Stimulated activated CD4-positive, alpha-beta T cell treated with anti-CD3 and anti-CD28 coated beads, Interleukin-1b, Interleukin-23, amount 100 ng/mL, for 1 hour (primary cell): ENCODE measurements at places on chromosomes 11 and 22.

DNA sequence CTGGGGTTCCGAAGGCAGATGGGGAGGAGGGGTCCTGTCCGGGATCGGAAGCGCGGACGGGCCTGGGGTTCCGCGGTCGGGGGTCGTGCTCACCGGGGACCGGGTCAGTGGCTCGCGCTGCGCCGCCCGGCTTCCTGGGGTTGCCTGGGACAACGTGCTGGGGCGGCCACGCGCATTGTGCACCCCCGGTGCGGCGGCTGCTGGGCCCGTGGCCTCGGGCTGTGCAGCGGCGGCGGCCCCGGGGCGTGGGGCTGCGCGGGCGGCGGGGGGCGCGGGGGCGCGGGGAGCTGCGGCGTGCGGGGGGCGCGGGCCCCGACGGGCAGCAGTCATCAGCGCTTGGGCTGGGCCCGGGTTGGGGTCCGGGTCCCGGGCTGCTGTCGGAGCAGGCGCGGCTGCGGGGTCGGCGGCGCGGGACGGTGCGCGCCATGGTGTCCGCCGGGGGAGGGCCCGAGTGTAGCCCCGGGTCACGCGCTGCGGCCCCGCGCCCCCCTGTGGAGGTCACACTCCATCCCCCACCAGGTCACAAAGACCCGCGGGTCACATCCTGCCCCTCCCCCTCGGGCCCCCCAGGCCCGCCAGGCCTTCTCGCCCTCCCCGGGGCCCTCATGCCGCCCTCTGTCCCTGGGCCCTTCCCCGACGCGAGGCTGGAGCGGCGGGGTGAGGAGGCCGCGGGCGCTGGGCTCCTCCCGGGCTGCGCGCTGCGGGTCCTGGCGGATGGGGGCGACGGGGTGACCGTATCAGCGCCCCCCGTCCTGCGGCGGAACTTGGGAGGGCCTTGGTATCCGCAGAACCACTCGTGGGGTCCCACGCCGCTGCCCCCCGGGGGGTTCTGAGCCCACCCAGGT lies at the start of gene TTLL8:
Gene TTLL8 (minus strand): TSS at position 238 of the 845 bp plus-strand sequence.
- no peak for DNase-seq

DNA sequence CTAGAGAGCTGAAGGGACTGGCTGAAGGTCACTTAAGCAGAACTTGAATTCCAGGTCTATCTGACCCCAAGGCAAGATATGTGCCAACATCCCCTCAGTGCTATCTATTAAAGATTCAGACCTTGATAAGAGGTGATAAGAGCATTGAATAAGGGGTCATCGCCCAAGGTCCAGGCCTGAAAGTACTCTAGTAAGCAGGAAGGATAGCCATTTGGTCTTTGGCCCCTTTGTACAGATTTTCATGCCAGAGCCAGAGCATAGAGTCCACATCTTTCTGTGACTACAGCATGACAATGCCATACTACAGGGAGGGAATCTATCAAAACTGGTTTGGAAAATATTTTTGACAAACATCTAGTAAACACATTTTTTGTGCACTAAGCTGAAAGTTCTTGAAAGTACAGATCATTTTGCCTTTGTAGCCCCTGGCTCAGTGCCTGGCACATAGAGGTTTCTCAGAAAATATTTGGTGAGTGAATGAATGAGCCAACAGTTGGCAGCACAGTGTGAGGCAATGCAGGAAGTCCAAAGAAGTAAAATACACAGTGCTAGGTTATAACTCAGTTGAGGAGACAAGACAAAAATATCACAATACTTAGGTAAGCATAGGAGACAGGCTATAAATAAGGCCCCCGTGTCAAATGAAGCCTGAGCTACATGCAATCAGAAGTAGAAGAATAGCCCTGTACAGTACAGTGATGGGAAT lies 15.1 kb upstream of the RRAS2 start:
- DNase-seq: no peak

- no peak for DNase-seq
Observed at GRCh38 chr22:35641494-35642120, 6.6 kb upstream of the APOL6 start.

DNA sequence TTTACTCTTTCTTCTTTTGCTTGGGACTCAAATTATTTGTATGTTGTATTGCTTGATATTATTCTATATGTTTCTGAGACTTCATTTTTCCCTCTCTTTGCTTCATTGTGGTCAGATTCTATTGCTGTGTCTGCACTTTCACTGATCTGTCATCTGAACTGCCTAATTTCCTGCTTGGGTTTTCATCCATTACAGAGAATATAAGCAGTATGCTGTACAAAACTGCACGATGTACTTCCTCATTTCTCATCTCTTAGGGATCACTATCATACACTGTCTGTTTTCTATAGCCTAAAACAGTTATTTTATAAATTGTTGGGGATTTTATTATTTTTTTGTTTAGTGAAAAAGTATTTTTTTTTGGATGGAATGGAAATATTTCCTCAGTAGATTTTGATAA lies 736.7 kb upstream of the ANO5 start:
- no peak for DNase-seq

GRCh38 chr11:101863361-101863760 lies 51.4 kb upstream of the CEP126 start:
- no peak for DNase-seq

DNA sequence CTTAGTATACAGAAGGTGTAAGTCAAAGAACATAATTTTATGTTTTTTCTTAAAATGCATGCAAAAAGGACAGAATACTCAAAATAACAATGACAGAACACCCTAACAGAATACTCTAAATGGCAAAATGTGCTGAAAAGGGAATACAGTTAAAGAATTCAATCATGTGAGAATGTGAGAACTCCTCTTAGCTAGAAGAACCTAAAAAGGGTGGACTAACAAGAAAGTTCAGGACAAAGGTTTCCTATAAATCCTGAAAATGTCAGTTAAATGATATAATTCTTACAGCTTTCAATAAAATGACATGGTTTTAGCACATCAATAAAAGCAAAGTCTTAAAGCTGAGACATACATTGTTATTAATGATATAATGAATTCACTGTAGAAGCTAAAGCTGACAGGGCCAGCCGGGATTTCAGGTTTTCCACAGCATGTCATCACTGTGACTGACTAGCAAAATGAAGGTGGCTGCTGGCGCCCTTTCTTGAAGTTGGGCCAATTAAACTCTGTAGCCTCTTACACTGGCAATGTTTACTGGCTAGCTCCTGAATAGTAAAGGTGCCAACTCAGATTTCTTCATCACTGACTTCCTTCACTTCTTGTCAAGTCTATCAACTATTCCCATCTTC lies 244.4 kb downstream of the TTC28 start:
- DNase-seq: no peak

GRCh38 chr11:123145661-123146060 lies 49.4 kb downstream of the CLMP start:
- DNase-seq: no peak

GRCh38 chr22:25638638-25639037 lies 74.2 kb downstream of the GRK3 start:
- no peak for DNase-seq

DNA sequence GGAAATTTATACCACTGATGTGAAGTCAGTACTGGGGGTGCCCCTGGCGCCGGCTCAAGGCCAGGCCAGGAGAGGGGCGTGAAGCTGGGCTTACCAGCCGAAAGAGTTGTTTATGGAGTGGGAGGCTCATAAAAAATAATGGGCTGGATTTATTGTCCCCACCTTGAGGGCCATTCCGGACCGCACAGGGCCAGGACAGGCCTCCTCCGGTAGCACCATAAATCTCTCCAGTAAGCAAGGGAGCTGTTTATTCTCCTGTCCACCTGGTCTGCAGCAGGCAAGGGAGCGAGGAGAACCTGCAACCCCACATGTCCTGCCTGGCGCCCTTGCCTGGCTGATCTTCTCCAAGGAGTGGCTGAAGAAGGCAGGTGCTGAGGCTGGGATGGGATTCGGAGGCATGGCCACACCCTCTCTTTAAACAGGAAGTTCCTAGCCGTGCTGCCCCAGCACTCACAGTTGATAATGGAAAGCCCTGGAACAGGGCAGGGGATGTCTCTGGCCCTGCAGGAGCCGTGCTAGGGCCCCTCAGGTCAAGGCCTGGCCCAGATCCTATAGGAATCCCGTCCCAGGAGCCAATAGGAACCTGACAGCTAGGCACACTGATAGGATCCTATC lies 65.1 kb downstream of the SCUBE1 start:
- DNase-seq: no peak

- no peak for DNase-seq
Observed at GRCh38 chr11:107590460-107591377, at the start of gene ELMOD1. TSS of gene ELMOD1 (plus strand) at chr11:107591147. CDS start at chr11:107618190, 27,043 bp downstream.

GRCh38 chr11:32256466-32256865 lies 165.6 kb downstream of the RCN1 start:
- DNase-seq: no peak

GRCh38 chr11:83971063-83971462 lies 684.9 kb upstream of the CCDC90B start:
- no peak for DNase-seq

DNA sequence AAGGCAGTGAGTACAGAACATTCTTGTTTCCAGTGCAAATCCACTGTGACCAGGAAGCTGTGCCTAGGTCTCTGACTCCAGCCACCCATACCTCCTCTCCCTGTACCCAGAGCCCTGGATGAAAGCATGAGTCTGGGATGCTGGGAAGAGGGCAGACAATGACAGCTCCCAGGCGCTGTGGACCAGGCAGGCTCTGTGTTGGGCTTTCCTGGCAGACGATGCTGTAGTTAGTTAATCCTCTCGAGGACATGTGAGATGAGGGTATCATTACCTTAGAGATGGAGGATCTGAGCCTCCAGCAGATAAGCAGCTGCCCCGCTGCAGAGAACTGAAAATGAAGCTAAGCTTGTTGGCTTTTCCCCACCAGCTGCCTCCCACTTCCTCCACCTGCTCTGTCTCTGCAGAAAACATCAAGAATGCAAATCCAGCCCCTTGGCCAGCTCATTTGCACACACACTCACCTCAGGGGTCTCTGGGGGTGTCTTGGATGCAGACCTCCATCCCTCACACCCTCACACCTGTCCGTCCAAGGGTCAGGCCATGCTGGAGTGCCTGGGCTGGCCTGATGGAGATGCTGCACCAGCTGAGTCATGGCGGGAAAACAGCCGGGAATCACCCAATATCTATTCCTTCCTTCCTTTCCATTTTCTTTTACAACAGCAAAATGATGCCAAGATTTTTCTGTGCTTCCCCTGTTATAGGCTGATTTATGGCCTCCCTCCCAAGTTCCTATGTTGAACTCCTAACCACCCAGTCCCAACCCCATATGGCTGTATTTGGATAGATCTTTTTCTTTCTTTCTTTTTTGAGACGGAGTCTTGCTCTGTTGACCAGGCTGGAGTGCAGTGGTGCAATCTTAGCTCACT lies 94.9 kb upstream of the SEPTIN5 start:
- no peak for DNase-seq

DNA sequence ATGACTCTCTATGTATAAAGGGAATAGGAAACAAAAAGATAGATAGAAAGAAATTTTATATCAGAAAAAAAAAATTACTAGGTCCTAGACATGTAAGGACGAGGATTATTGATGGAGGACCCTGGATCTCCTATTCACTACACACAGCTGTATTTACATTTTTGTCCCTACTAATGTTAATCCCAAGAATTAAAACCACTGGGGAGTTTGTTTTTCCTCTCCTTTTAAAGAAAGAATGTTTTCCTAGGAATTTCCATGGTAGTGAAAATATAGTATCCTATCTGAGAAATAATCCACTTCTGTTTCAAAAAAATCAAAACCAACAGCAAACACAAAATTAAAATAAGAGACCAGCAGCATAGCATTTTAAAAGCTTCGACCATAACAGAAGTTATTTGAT lies 41.1 kb downstream of the PDGFD start:
- no peak for DNase-seq

- no peak for DNase-seq
Observed at GRCh38 chr22:36374603-36375024, 13.2 kb downstream of the MYH9 start.

GRCh38 chr11:2586087-2586792 lies 113.6 kb downstream of the KCNQ1OT1 start:
- DNase-seq: no peak

DNA sequence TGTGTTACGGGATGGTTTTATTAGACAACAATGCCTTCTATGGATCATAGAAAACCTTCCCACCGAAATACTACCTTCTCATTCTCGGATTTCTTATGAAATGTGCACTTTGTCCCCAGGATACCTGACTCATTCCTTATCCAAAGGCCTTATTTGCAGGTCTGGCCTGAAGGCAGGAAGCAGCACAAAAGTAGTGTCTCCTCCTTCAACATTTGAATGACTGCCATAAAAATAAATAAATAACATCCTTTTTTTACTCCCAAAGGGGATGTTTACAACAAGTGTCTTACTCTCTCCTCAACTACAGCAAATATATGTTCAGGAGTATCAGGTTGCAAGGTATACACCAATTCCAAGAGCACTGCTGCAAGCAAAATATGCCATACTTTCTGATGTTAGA lies 41.6 kb upstream of the PAK1 start:
- DNase-seq: no peak

DNA sequence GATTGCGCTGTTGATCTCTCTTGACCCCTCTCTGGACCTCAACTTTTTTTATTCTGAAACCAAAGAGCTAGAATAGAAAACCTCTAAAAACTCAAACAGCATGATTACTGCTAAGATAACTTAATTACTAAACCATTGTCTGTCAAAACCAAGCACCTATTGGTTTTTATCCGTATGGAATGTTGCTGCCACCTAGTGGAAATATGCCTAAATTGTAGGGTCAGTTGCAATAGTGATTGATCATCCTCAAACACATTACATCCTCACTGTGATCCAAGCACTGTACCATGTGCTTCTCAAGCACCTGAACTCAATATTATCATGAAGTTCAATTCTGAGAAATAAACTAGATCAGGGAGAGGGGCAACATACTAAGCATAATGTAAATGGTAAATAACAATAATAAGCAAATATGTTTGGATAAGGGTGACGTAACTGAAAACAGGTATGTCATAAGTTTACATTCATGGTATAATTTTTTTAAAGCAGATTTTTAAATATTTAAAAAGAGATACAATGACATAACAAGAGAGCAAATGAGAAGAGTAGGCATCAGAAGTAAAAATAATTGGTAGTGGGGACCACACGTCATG lies 3.8 kb upstream of the OR5A2 start:
- peak; percentile 7 for DNase-seq
